ENCODE measurements at places on chromosomes 6 and 20.

DNA sequence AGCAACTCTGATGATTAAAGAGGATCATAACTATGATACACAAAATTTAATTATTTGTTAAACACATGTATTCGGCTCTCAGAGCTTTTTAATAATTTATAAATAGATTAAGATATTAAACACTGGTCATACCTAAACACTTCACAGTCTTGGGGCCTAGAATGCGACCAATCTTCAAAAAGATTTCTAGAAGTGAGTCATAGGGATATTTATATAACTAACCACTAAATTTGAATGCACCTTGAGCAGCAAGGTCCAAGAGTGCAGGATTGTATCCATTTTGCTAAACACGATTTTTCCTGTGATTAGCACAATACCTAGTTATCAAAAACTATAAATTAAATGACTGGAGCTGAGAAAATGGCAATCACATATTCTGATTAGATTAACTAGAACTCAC, 709.3 kb downstream of the EPHA7 start:
- DNase-seq: no peak

GRCh38 chr6:62971976-62972658, 239.2 kb upstream of the FKBP1C start:
- no peak for DNase-seq

GRCh38 chr6:166221040-166221439, 53.4 kb upstream of the TBXT start:
- no peak for DNase-seq

DNA sequence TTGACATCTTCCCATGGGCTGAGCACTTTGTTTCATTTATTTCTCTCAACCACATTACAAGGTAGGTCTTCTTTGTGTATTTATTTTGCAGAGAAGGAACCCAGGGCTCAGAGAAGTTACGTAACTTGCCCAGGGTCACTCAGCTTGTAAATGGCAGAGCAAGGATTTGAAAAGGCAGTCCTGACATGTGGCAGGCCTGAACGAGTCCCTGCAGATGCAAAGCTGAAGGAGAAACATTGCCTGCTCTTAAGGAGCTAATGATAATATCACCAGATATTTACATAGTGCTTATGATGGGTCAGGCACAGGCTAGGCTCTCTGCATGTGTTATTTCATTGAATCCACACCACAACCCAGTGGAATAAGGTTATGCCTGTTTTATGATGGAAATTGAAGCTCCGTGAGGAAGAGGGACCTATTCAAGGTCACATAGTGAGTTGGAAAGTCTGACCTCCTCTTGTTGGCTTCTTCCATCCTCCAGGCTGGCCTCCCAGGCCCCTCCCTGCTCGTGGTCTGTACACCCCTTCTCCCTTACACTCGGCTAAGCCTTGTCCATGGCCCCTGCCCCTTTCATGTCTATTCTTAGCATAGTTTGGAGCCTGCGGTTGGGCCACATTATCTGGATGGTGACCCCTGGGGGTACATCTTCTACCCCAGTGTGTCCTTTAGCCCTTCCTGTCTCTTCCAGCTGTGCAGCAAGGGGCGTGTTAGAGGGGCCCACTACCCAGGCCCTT, 12.5 kb downstream of the MYH7B start:
- DNase-seq: no peak

- DNase-seq: no peak
Measured at GRCh38 chr20:21523895-21524294, 10.0 kb upstream of the NKX2-2 start.

DNA sequence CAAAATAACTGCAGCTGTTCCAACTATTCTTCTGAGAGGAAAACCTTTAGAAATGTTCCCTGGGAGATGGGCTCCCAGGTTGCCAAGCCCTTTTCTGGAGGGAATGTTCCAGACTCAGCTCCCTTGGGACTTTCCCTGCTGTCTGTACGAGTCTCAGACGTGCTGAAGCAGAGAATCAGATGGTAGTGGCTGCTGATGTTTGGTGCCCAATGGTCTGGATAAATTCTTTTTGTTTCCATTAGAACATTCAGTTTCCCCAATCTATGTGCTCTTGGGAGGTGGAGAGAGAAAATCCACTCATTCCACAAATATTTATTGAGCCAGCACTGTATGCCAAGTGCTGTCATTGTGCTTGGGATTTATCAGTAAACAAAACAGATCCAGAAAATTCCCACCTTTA, 40.0 kb downstream of the SNHG17 start:
- no peak for DNase-seq

- DNase-seq: no peak
Measured at GRCh38 chr6:26477426-26477825, 19.7 kb downstream of the BTN2A1 start.

GRCh38 chr6:129212081-129212480, 329.1 kb downstream of the LAMA2 start:
- no peak for DNase-seq

GRCh38 chr20:19964289-19965265, 52.6 kb upstream of the NAA20 start:
- no peak for DNase-seq

- no peak for DNase-seq
Measured at GRCh38 chr6:134152767-134153485, 100.5 kb upstream of the SLC2A12 start.

GRCh38 chr6:39091220-39091619, 23.8 kb downstream of the SAYSD1 start:
- no peak for DNase-seq

- DNase-seq: no peak
Measured at GRCh38 chr6:44735630-44735963, 348.1 kb downstream of the CDC5L start.

GRCh38 chr20:49541733-49542513, 26.0 kb downstream of the PTGIS start:
- DNase-seq: peak; percentile 28

DNA sequence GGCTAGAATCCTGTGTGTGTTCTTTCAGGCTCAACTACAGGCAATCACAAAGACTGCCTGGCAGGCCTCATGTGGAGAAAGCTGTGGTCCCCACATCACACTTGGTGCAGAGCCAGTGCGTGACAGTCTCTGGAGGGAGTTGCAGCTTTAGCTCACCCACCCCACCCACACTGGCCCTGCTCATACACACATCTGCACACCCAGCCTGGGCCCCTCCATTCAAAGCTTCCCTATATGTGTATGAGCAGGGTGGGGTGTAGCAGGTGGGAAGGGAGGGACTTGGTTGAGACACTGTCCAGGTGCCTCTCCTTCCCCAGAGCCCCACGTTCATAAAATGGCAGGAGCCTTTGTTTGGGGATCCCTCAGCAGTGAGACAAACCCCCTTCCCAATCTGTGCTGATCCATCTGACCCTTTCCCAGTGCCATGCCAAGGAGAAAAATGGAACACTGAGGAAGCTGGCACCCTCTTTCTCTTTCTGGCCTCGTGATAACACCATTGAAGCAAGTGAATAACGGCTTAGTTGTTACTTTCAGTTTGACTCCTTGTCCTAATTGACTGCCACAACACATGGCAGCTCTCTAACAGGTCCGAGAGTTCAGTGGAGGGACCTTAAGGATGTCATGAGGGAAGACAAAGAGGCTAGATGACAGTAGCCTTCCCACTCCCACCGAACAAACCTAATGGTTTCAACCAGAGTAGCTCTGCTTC, 53.8 kb upstream of the NRSN1 start:
- no peak for DNase-seq

DNA sequence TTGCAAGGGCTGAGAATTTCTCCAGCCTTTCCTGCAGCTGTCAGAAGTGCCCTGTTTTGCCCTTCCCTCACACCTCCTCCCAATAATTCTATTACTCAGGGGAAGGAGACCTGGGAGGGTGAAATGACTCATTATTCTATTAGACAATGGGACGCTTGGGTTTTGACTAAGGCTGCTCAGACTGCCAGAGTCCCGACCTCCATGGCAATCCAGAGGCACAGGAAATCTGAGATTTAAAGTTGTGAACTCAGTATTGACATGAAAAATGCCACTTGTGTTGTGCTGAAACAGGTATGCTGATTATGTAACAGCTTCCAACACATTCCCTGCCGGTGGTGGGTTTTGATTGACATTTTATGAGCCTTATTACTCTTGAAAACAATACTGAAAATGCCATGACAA, 625.9 kb upstream of the FLRT3 start:
- DNase-seq: no peak

- no peak for DNase-seq
Measured at GRCh38 chr6:66179361-66179760, 472.3 kb upstream of the EYS start.

GRCh38 chr6:139863964-139864363, 489.5 kb upstream of the CITED2 start:
- DNase-seq: no peak

GRCh38 chr6:125747589-125748405, 1.6 kb upstream of the HEY2 start:
- no peak for DNase-seq

DNA sequence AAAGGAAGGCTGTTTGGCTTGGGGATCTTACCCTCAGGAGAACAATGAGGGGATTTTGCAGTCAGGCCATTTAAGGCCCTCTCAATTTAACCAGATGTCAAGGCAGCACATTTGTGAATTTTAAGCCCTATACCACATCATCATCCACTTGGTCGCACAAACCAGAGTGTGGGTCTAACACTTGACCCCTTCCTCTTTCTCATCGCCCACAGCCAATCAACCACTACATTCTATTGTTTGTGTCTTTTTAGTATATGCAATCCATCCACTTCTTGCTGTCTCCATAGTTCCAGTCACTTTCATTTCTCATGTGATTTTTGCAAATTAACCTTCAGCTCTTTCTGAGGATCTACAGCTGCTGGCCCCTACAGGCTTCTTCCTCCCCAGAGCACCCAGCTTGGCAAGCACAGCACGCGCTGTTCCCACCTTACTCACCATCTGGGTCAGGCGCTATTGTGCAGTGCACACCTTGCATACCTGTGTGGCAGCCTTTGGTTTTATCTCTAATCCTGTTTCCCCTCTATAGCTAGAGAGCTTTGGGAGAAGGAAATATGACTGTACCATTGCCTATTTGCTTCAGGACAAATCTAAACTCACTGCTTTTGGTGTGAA, 32.3 kb upstream of the CD83 start:
- no peak for DNase-seq

- DNase-seq: no peak
Measured at GRCh38 chr6:20284672-20285071, 72.4 kb upstream of the MBOAT1 start.

GRCh38 chr6:166763606-166764472, 136.8 kb upstream of the RPS6KA2 start:
- no peak for DNase-seq

GRCh38 chr20:48329676-48330664, 497.8 kb downstream of the PREX1 start:
- no peak for DNase-seq

DNA sequence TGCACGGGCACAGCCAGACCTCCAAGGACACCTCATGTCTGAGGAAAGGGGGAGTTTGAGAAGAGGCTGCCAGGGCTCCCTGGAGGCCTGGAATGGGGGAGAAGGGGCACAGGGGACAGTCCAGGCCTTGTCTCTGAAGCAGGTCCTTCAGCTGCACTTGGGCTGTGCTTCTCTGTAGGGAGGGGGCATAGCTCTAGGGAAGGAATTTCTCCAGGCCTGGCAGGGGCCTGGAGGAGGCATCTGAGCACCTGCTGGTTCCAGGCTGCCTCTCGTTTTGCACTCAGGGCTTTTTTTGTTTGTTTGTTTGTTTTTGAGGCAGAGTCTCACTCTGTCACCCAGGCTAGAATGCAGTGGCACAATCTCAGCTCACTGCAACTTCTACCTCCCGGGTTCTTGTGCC, 67.7 kb downstream of the BCAS4 start:
- DNase-seq: no peak

- no peak for DNase-seq
Measured at GRCh38 chr6:148324297-148324985, 18.2 kb upstream of the SASH1 start.

- DNase-seq: no peak
Measured at GRCh38 chr6:112443179-112444065, 96.3 kb downstream of the RFPL4B start.

DNA sequence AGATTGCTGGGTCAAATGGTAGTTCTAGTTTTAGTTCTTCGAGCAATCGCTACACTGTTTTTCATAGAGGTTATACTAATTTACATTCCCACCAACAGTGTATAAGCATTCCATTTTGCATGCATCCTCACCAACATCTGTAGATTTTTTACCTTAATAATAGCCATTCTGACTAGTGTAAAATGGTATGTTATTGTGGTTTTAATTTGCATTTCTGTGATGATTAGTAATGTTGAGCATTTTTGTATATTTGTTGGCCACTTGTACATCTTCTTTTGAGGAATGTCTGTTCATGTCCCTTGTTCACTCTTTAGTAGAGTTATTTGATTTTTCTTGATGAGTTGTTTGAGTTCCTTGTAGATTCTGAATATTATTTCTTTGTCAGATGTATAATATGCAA, 236.2 kb downstream of the GRM1 start:
- no peak for DNase-seq

GRCh38 chr6:143223895-143224294, 163.2 kb downstream of the AIG1 start:
- no peak for DNase-seq

GRCh38 chr6:136037876-136038460, 186.5 kb downstream of the PDE7B start:
- no peak for DNase-seq

DNA sequence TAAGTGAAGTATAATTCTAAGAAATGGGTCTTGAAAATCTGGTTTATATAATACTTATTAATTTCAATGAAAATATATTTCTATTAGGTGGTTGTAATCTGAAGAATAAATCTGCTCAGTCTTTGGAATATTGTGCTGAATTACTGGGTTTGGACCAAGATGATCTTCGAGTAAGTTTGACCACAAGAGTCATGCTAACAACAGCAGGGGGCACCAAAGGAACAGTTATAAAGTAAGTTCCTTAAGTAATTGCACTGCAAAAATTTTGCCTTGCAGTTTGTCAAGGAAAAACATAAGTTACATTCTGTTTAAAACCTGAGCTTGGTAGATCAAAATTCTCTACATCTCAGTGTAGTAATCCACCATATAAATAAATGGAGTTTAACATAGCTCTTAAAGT, 106.0 kb downstream of the MYO6 start:
- no peak for DNase-seq

GRCh38 chr6:11271228-11272020, 39.0 kb upstream of the NEDD9 start:
- DNase-seq: no peak

DNA sequence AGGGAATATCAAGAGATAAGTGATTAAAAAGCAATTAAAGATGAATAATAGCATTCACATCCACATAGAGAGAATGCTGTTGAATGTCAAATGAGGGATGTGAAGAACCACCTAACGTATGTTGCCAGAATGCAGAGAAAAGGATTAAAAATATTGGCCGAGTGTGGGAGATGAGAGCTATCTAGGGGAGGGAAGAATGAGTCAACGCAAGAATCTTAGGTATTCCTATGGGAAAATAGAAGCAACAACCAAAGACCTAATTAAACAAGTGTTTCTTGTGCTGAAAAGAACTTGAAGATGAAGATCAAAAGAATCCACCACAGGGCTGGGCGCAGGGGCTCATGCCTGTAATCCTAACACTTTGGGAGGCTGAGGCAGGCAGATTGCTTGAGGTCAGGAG, 12.2 kb upstream of the RSPH3 start:
- no peak for DNase-seq
